Islet precursor cell (in vitro differentiated cells): ENCODE measurements at places on chromosomes 7 and 10.

DNA sequence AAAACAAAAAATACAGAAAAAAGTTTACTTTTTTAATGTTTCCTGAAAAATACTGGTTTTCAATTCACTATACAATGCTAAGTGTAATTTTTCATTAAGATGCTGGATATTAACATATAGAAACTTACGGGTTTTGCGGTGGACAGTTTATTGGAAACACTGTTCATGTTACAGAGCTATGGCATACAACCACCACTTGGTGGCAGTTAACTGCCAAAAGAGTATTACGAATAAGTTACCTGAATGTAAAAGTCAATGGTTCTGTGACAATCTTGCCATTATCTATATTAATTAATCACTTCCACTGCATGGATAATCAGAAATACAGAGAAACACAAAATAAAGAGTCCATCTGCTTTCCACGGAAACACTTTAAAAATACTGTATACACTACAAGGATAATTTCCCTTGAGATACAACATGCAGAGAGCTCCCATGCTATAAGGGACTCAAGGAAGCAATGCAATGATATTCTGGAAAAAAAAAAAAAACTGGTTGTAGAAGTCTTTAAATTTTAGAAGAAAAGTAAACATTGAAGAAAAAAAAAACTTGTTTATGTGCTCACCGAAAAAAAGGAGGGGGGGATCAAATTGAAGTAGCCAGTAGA, 97.0 kb downstream of the TPK1 start:
- DNase-seq = no peak

- no peak for DNase-seq
Measured at GRCh38 chr7:120005720-120006119, 267.3 kb upstream of the KCND2 start.

DNA sequence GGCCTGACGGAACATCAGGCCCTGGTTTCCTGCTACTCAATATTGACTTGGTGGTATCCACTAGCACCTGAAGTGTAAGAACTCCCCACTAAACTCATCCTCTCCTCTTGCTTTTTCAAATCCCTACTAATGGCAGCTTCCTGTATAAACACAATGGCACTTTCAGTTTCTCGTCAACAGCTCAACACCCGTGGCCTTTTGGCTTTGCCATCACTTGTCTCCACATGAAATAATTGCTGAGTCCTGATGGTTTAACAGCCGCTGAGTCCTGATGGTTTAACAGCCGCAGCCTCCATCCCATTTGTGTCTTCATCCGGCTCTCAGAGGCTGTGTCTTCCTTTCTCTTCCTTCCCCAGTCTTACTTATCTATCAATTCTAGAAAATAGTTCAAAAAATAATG, 261.4 kb upstream of the PITRM1 start:
- DNase-seq = no peak

- peak; percentile 72 for DNase-seq
Measured at GRCh38 chr7:51316262-51316665, 345 bp downstream of the COBL start.

- DNase-seq = no peak
Measured at GRCh38 chr10:127442220-127442525, 106.9 kb upstream of the NPS start.

DNA sequence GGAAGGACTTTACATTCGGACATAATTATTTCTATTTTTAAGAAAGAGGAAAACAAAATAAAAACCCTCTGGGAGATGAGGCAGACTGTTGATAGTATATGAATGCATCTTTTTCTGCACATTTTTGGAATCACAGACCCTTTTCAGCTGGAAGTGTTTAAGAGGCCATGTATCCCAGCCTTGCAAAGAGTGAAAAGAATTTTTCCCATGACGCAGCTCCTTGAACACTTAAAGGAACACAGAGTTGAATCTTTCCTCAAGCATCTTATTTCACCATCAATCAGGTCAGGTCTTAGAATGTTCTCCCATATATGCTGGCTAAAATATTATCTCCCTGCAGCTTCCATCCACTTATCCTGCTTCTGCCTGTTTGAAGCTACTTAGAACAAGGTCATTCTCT, 45.9 kb upstream of the PAPSS2 start:
- DNase-seq = no peak

GRCh38 chr7:21969822-21970221, 24.1 kb upstream of the CDCA7L start:
- DNase-seq = peak; percentile 57

DNA sequence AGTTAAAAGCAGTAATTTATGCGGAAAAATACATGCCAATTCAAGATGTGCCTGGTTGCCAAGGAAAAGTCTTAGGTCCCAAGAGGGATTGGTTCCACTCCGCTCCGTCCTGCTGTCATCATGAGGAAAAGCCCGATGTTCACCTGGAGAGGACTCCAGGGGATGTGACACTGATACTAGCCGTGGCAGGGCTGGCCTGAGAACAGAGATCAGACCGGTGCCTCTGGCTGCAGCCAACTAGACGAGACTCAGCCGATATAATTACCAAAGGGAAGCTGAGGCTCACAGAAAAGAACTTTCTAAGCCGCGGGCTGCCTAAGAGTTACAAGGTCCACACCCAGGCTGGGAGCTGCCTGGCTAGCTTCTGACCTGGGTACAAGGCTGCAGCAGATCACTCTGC, 81.3 kb upstream of the UNC5B start:
- peak; percentile 38 for DNase-seq

DNA sequence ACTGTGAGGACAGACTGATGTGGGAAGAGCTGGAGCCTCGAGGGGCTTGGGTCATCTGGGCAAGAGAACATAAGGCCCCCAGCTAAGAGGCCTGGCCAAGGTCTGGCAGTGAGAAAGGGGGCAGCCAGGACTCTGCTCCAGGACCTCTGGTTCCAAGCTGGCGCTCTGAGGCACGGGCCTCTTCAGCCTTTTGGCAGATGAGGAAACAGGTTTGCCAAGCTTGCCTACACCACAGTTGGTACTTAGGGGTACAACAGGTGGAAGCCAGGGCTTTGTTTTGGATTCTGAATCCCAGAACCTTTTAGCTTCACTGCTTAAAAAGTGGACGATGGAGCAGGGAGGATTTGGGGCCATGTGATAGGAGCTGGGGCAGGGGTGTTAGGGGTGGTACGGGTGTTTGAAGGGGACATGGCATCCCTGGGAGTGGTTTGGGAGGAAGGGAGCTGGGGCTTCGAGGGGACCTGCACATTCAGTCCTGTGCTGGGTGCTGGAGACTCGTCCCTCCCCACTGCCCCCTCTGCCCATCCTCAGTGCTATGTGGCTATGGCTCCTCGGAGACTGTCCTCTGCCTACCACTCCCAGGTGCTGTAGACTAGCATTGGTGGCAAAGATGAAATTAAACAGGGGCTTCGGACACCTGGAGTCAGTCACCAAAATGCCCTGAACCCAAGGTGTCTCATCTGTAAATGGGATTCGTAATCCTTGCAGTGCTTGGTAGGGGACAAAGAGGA, 30.3 kb downstream of the ZNF775 start:
- DNase-seq = no peak

- DNase-seq = no peak
Measured at GRCh38 chr10:94349327-94349726, 13.4 kb downstream of the NOC3L start.

- no peak for DNase-seq
Measured at GRCh38 chr10:1664333-1664964, 72.9 kb downstream of the ADARB2 start.

- DNase-seq = no peak
Measured at GRCh38 chr10:86355571-86356038, 11.0 kb downstream of the GRID1 start.

DNA sequence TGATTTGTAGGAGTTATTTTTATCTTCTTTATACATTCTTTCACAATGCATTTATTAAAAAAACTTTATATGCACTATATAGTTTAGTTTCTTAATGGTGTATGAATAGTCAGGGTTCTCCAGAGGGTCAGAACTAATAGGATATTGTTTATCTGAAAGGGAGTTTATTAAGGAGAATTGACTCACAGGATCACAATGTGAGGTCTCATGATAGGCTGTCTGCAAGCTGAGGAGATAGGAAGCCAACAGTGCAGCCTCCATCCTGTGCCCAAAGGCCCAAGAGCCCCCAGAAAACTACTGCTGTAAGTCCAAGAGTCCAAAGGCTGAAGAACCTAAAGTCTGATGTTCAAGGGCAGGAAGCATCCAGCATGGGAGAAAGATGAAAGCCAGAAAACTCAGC, 192.8 kb upstream of the AHR start:
- no peak for DNase-seq

GRCh38 chr10:110269374-110270318, 35.1 kb downstream of the SMNDC1 start:
- no peak for DNase-seq

DNA sequence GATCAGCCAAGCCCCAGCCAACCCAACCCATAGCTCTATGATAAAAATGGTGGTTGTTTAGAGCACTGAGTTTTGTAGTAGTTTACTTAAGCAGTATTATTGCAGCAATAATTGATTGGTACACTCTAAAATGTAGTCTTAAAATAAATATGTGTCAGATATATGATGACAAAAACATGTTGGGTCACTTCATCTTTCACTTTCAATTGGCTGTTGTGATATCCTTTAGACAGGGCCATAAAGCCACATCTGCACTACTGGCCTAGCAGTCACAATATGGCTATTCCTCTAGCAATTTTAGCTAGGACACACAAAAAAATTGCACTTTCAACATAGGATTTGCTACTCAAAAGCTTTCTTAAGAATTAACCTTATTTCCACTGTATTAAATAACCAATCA, 5.9 kb upstream of the CAV1 start:
- DNase-seq = no peak

- peak; percentile 68 for DNase-seq
Measured at GRCh38 chr7:157851501-157852067, 514.8 kb downstream of the DNAJB6 start.

DNA sequence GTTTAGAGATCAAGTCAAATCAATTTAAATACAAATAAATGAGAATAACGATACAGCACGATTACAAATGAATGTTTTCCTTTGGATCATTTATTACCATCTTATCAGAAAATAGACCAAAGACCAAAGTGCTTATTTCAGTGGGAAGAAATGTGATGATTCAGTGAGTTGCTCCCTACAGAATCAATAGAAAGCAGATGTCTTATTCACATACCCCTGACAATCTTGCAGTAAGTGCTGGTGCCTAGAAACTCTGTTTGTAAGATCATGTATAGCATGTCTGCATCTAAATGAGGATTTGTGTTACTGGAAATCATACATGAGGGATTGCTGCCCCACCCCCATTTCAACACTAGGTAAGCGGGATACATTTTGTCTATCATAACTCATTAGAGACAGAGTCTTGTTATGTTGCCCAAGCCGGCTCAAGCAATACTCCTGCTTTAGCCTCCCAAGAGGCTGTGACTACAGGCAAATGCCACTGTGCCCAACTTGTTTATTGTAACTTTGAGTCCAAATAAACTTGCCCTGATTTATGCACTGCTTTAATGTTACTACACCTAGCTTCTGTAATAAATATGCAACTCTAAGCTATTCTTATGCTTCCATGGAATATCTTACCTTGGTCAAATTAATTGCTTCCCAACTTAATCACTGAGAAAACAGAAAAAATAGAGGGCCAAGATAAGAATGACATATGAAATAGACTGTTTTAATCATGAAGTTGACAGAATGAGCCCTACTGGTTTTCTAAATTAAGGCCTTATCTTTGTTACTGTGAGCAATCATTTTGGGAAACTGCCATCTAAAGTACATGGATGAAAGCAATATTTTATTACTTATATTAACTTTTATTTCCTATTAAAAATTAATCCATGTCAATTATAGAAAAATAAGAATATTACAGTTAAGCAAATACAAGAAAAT, 82.5 kb downstream of the AHR start:
- DNase-seq = no peak

GRCh38 chr7:37510043-37510634, 61.5 kb upstream of the ELMO1 start:
- no peak for DNase-seq

DNA sequence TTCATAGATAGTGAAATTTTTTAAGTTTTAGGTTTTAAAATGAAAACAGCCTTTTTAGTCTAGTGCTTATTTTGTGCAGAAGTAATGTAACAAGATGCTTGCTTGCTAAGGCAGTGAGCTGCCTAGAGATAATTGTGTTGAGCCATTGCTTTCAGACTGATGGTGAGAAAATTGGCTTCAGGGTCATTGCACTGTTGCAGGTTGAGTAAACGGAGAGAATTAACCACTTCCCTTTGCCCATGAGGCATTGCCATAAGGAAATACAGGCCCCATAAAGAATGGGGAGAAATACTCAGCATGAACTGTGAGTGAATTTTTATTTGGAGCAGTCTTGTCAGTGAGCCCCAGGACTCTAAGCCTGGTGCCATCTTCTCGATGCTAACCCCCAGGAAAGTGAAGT, 140.5 kb downstream of the LRRC4 start:
- no peak for DNase-seq

- peak; percentile 73 for DNase-seq
Measured at GRCh38 chr7:131370523-131370968, 42.9 kb downstream of the MKLN1 start.

GRCh38 chr10:34959321-34959720, 130.8 kb downstream of the CUL2 start:
- peak; percentile 69 for DNase-seq

DNA sequence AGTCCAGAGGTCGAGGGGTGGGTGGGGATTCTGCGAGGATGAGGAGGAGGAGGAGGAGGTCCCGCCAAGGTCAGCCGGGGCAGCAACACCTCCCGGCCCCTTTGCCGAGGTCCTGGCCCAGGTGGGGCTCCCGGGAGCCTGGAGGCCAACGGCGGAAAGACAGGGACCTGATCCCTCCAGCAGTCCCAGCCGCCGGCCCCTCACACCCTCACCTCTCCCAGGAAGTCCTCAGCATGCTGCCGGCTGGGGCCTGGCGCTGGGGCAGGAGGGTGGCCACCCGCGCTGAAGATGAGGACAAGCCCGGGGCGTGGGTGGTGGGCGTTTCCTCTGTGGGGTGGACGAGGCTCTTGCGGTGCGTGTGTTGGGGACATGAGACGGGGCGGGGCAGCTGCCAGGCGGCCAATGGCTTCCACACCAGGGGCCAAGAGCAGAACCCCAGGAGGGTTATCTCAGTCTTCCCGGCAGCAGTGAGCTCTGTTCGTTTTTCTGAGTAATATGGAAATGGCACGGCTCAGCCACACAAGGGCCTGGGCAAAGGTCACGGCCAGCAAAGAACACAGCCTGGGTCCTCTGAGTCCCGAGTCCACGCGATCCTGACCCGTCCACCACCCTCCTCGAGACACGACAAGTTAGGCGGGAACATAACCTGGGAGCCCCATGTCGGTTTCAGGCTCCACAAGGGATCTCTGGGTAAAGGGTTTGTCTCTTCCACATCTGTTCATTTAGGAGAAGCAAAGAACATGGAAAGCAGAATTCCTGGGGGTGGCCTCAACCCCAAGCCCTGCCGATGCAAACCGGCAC, 82.9 kb upstream of the PDGFA start:
- no peak for DNase-seq

- DNase-seq = peak; percentile 78
Measured at GRCh38 chr10:34254596-34254995, 560.5 kb downstream of the PARD3 start.
